ENCODE measurements at places on chromosomes 12 and 14.

- no peaks in the 10 kb centered on the region for H3K27me3 ChIP-seq
- no peak overlapping the region for H3K4me3 ChIP-seq
- no peak for DNase-seq
- H3K36me3 ChIP-seq = no peaks in the 10 kb centered on the region
- no peak overlapping the region for H3K27ac ChIP-seq
Observed at GRCh38 chr14:54881235-54881760, 21.3 kb downstream of the GCH1 start.

DNA sequence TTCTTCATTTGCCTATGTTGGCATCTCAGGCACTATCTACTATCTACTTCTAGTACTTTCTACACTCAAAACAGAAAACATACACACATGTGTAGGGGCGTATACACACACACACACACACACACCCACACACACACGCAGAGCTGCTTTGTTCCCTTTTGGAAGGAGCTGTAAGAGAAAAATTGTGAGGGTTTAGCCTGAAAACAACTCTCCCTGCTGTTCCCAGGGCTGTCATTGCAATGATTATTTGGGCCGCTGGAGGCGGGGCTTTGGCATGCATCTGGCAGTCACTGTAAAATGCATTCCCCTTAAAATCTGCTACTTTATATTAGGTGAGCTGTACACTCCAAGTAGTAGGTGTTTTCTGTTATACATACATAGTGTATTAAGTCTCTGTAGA lies 29.1 kb upstream of the SLC38A2 start:
- H3K27ac ChIP-seq = no peak overlapping the region
- peaks cover 2% of the 10 kb centered on the region for H3K4me1 ChIP-seq
- no peak for DNase-seq
- no peaks in the 10 kb centered on the region for H3K36me3 ChIP-seq

GRCh38 chr14:75757644-75758402 lies 96.8 kb downstream of the TTLL5 start:
- peaks cover 1% of the 10 kb centered on the region for H3K4me1 ChIP-seq
- no peaks in the 10 kb centered on the region for H3K27me3 ChIP-seq
- no peak for DNase-seq

- no peaks in the 10 kb centered on the region for H3K4me1 ChIP-seq
- H3K27ac ChIP-seq = no peak overlapping the region
- no peak overlapping the region for H3K4me3 ChIP-seq
- DNase-seq = no peak
- H3K36me3 ChIP-seq = no peaks in the 10 kb centered on the region
- no peaks in the 10 kb centered on the region for H3K27me3 ChIP-seq
Observed at GRCh38 chr12:124856132-124856841, 7.4 kb downstream of the SCARB1 start.

GRCh38 chr14:35696575-35696974 lies 112.5 kb downstream of the RALGAPA1 start:
- H3K4me3 ChIP-seq = no peak overlapping the region
- no peak for DNase-seq
- no peaks in the 10 kb centered on the region for H3K4me1 ChIP-seq
- no peak overlapping the region for H3K27ac ChIP-seq
- H3K27me3 ChIP-seq = no peaks in the 10 kb centered on the region

- DNase-seq = no peak
- no peak within 1 kb of the TSS for H3K27ac ChIP-seq
- H3K4me1 ChIP-seq = no peaks in the 10 kb centered on the region
- H3K27me3 ChIP-seq = no peaks in the 10 kb centered on the region
- no peaks in the 10 kb centered on the region for H3K36me3 ChIP-seq
- H3K4me3 ChIP-seq = peak within 1 kb of the TSS; percentile 88
Observed at GRCh38 chr14:32201816-32202490, at the start of gene RNU6-7. Gene RNU6-7 (plus strand): TSS chr14:32202045.

DNA sequence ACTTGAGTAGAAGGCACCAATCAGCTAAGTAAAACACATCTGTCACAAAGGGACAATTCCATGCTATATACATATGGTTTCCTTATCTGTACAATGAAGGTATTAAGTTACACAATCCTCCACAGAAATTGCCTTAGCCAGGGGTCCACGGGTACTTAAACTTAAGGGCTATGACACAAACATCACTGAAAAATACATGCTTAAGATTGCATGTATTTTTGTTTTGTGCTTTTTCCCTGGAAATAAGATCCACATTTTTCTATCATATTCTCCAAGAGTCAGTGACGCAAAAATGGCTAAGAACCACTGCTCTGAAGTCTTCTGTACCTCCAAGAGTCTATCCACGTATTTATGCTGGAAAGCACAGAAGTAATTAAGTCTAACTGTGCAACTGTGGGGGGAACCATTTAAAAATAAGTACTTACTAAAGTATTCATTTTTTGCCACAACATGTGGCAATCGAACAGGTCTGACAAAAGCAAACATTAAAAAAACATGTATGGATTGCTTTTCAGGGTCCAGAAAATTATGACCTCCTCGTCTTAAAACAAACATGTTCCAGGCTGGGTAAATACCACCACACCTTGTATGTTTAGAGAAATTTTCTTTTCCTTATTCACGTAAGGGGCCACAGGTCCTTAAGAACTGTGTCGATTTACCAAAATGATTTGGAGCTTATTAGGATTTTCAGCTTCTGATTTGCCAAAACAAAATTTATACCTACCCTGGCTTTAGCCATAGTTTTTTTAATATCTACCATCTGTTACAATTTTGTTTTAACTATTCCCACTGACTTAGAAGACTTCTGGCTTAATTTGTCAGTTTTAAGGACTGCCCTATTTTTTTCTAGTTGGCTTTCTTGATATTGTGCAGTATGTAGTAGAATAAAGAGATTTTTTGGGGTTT lies 2.8 kb downstream of the SLC38A2 start:
- no peak for DNase-seq
- H3K27ac ChIP-seq = no peak overlapping the region
- peaks cover 3% of the 10 kb centered on the region for H3K4me1 ChIP-seq
- H3K36me3 ChIP-seq = peaks cover 34% of the 10 kb centered on the region

GRCh38 chr14:103072595-103073366 lies 11.2 kb upstream of the LBHD2 start:
- no peak overlapping the region for H3K27ac ChIP-seq
- H3K36me3 ChIP-seq = no peaks in the 10 kb centered on the region
- peaks cover 3% of the 10 kb centered on the region for H3K4me1 ChIP-seq
- no peak for DNase-seq
- H3K4me3 ChIP-seq = no peak overlapping the region

DNA sequence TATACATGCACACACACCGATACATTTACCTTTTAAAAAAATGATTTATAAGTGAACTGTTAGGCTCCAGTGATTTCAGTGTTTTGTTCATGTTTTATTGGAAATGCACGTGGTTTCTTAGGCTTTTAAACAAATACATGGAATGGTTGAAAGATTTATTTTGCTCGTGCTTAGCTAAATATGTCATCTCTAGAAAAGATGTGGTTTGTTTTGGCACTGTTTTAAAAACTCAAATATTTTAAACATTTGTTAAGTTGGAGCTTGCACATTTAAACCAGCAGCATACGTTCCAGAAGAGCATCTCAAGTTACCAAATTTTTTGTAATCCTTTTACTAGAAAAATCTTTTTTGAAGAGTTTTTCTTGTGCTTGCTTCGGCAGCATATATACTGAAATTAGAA lies 44.5 kb downstream of the FOXA1 start:
- no peaks in the 10 kb centered on the region for H3K36me3 ChIP-seq
- no peak overlapping the region for H3K27ac ChIP-seq
- no peak for DNase-seq

- no peak overlapping the region for H3K27ac ChIP-seq
- H3K27me3 ChIP-seq = no peaks in the 10 kb centered on the region
- H3K4me3 ChIP-seq = no peak overlapping the region
Observed at GRCh38 chr14:90547968-90548367, 151.1 kb downstream of the CALM1 start.

DNA sequence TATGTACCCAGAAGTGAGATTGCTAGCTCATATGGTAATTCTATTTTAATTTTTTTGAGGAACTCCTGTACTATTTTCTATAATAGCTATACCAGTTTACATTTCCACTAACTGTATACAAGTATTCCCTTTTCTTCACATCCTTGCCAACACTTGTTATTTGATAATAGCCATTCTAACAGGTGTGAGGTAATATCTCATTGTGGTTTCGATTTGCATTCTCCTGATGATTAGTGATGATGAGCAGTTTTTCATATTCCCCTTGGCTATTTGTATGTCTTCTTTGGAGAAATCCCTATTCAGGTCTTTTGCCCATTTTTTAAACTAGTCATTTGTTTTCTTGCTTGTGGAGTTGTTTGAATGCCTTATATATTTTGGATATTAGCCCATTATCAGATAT lies 121.3 kb downstream of the BBS10 start:
- DNase-seq = no peak
- H3K36me3 ChIP-seq = no peaks in the 10 kb centered on the region
- H3K27me3 ChIP-seq = no peaks in the 10 kb centered on the region
- no peak overlapping the region for H3K27ac ChIP-seq
- H3K4me1 ChIP-seq = no peaks in the 10 kb centered on the region
- no peak overlapping the region for H3K4me3 ChIP-seq

- no peak overlapping the region for H3K27ac ChIP-seq
- no peaks in the 10 kb centered on the region for H3K27me3 ChIP-seq
- peaks cover 2% of the 10 kb centered on the region for H3K4me1 ChIP-seq
Observed at GRCh38 chr12:24845615-24846014, 103.3 kb downstream of the BCAT1 start.

DNA sequence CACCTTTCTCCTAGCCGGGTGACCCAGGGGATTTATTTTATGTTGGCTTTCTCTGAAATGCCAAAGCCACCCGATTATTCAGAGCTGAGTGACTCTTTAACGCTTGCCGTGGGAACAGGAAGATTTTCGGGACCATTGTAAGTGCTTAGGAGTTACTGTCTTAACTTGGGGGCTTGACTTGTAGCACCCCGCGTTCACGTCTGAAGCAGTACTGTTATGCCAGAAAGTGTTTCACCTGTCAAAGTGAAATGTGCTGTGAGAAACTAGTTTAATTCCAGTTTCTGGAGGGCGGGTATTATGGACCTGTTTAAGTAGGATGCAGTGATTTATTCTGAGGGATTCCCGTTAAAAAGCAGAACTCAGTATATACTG lies 218 bp downstream of the LYSET start:
- H3K36me3 ChIP-seq = no peaks in the 10 kb centered on the region
- no peak overlapping the region for H3K27ac ChIP-seq
- H3K27me3 ChIP-seq = no peaks in the 10 kb centered on the region
- no peaks in the 10 kb centered on the region for H3K4me1 ChIP-seq

DNA sequence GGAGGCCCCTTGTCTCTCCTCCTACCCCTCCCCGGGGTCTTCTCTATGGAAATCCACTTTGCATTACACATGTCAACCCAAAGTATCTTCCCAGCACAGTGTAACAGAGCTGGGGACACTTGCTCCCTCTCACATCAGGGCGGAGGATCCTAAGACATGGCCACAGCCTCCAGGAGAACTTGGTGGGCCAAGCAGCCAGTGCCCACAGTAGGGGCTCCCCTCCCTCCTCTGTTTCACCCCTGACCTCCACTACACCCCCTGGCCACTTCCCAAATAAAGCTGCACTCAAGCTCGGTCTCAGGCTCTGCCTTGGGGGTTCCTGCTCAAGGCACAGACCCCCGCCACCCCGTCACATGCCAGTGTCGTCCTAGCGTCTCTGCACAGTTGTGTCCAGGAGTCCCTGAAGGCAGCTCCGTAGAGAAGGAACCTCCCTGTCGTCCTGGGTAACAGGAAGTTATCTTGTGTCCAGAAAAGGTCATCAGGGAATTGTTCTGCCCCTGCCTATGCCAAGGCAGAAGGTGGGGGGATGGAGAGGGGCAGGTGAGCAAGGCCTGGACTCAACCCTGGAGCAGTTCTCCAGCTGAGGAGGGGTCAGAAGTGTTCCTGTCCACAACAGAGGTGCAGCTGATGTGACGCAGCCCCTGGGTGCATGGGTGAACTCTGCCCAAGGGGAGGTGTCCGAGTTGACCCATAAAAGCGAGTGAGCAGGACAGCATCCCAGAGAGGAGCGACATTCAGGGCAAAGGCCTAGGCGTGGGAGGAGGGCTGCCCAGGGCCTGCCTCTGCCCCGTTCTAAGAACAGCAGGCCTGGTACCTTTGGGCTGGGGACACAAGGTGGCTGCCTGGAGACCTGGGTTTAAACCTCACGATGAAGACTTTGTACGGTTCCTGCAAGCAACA lies 25.5 kb downstream of the DIO3 start:
- H3K4me1 ChIP-seq = no peaks in the 10 kb centered on the region
- H3K27me3 ChIP-seq = no peaks in the 10 kb centered on the region

GRCh38 chr12:70645494-70646317 lies 8.5 kb upstream of the PTPRB start:
- H3K4me3 ChIP-seq = no peak overlapping the region
- H3K36me3 ChIP-seq = no peaks in the 10 kb centered on the region
- no peak overlapping the region for H3K27ac ChIP-seq
- no peaks in the 10 kb centered on the region for H3K27me3 ChIP-seq

DNA sequence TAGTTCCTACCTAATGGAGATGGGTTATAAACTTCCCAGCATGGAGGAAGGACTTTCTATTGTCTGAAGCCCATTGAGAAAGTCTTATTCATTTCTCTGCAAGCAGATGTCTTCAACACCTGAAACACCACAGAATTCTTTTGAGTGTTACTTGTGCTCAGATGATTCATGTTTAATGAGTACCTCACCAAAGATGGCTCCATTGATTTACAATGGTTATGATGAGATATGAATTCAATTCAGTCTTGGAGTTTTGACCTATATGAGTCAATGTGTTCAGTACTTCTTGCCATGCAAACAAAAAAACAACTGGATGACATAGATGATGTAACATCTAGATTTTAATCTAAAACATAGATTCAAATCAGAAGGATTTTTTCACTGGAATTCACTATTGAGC lies 15.4 kb upstream of the PAWR start:
- H3K4me1 ChIP-seq = no peaks in the 10 kb centered on the region
- H3K27ac ChIP-seq = no peak overlapping the region
- H3K27me3 ChIP-seq = no peaks in the 10 kb centered on the region

GRCh38 chr12:70082997-70083676 lies 160.1 kb upstream of the CNOT2 start:
- no peaks in the 10 kb centered on the region for H3K36me3 ChIP-seq
- H3K4me1 ChIP-seq = 0 out of 2 replicates have a peak, but pooled peaks cover 1% of the 10 kb centered on the region
- DNase-seq = no peak
- H3K27ac ChIP-seq = no peak overlapping the region
- no peak overlapping the region for H3K4me3 ChIP-seq

- H3K4me3 ChIP-seq = peak overlapping the region; percentile 50
- DNase-seq = peak; percentile 39
- H3K36me3 ChIP-seq = no peaks in the 10 kb centered on the region
- H3K4me1 ChIP-seq = 0 out of 2 replicates have a peak, but pooled peaks cover 1% of the 10 kb centered on the region
Observed at GRCh38 chr12:31118347-31119191, 44.9 kb downstream of the DDX11 start.
